ENCODE measurements at places on chromosomes 2 and 18.

- DNase-seq = no peak
Observed at GRCh38 chr18:43805646-43806194, 528.4 kb upstream of the SYT4 start.

- DNase-seq = no peak
Observed at GRCh38 chr18:44885507-44885906, 204.8 kb downstream of the SETBP1 start.

DNA sequence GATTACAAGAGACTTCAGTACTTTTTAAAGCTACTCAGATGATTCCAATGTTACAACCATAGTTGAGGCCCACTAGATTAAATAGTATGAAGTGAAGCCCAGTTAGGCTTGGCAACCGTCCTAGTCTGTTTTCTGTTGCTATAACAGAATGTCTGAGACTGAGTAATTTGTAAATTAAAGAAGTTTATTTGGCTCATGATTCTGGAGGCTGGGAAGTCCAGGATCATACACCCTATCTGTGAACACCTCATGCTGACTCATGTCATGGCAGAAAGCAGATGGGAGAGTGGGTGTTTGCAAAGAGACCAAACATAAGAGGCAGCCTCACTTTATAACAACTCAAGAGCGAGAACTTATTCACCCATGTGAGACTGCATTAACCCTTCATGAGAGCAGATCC lies 63.1 kb downstream of the CCDC150 start:
- no peak for DNase-seq

DNA sequence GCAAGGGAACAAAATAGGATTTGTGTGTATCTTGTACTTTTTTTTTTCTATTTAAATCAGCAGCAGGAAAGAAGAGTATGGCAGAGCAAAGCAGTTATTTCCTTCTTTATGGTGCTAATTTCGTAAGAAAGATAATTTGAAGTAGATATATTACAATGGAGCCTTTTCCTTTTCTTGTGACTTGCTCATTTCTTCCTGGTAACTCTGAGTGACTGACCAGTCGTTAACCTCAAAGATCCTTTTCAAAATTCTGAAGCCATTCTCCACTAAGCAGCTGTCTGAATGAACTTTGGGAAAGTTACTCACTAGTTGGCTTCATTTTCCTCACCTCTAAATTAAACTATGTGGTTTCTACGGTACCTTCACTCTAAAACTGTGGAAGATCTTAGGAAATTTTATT lies 24.6 kb downstream of the AFTPH start:
- DNase-seq = no peak

- no peak for DNase-seq
Observed at GRCh38 chr2:36373149-36373926, 17.8 kb downstream of the CRIM1 start.

DNA sequence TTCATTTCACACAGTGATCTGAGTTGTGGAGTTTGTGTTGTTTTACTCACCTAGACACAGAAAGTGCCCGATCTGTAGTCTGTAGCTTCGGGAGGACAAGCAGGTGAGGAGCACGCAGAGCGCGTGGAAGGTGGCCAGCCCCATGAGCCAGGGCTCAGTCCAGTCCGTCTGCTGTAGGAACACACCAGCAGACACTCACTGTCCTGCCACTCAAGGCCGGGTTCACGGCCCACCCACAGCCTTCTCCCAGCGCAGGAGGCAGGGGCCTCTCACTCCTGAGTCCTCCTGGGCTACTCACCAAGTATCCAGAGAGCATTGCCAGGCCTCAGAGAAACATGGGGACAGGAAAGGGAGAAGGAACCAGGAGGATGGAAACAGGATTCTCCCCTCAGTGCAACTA lies 1.7 kb downstream of the TMEM18 start:
- DNase-seq = no peak

GRCh38 chr18:21363348-21363747 lies 121.3 kb downstream of the GREB1L start:
- no peak for DNase-seq

GRCh38 chr2:134167015-134167414 lies 86.9 kb upstream of the MGAT5 start:
- DNase-seq = no peak

DNA sequence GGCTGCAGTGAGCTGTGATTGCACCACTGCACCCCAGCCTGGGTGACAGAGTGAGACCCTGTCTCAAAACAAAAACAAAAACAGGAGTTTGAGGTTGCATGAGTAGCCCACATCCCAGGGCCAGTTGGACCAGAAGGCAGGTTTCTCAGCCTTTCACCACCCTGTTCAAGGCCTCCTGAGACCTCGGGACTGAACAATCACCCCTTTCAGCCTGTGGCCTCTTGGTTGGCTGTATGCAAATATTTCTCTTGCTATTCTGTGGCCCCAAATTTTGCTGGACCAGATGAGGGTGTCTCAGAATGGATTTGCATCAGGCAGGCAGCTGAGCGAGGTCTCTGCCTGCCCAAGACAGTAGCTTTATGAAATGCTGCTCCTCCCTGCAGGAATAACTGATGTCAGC lies 56.9 kb downstream of the DPYSL5 start:
- DNase-seq = no peak

DNA sequence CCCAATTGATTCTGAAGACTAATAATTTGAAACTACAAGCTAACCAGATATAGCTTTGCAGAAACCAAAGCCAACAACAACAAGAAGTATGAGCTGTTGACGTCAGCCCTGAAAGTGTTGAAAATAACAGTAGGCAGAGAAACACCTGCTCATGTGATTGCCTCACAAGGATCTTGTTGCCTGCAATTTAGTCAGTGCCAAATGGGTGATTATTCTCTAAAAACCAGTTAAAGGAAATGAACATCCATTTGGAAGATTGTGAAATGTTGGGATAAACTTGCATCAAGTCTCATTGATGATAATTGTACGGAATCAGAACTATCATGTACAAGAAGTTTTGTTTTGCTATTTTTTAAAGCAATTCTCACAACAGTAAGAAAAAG lies 2.8 kb downstream of the CYTIP start:
- DNase-seq = no peak

- no peak for DNase-seq
Observed at GRCh38 chr18:34837769-34838272, 127.7 kb downstream of the DTNA start.

DNA sequence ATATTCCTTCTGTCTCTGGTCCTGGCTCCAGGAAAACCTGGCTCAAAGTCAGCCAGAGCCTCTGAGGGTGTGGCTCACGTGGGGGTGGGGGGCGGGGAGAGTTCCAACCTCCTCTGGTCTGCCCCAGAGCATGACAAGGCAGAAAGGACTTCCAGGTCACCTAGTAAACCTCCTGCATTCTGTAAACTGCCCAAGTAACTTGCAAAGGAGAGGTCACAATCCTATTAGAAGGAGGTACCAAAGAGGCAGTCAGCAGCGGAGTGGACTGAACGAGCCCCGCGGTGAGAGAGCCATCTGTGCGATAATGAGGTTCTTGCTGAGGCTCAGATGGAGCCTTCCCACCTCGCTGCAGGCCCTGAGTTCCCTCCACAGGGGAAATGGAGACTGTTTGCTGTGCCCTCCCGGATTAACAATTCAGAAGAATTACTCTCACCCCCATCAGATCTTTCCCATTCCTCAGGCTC lies 58.9 kb upstream of the GATA6 start:
- no peak for DNase-seq

GRCh38 chr2:1739961-1740715 lies 4.2 kb downstream of the PXDN start:
- DNase-seq = no peak

- no peak for DNase-seq
Observed at GRCh38 chr2:119434664-119435063, 3.0 kb downstream of the TMEM37 start.

DNA sequence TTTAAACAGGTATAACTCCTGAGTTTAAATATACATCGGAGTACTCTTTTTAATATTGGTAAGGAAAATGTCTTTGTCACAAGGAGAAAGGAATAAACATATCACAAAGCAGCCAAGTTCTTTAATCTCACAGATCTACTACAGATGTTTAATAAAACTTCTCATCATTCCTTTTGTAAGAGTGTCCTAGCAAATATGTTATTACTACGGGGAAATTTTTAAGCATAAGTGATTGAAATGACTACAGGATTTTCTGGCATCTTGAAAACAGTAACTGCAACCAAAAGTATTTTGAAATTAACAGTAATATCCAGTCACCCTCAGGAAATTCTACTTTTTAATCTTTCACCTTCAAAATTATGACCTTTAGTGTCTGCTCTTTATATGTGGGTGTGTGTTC lies 403.1 kb downstream of the IRS1 start:
- DNase-seq = no peak

DNA sequence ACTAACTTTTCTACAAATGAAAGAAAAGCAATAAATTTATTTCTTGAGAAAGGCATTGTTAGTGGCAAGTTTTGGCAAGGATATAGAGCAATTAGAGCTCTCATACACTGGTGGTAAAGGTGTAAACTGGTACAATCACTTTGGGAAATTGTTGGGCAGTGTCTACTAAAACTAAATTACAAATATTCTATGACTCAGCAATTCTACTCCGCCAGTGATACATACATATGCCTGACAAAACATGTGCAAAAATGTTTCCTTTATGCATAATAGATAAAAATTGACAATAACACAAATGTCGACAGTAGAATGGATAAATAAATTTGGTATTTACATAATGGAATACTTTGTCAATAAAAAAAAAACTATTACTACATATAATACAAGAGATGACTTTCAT lies 96.3 kb upstream of the SATB2 start:
- no peak for DNase-seq

DNA sequence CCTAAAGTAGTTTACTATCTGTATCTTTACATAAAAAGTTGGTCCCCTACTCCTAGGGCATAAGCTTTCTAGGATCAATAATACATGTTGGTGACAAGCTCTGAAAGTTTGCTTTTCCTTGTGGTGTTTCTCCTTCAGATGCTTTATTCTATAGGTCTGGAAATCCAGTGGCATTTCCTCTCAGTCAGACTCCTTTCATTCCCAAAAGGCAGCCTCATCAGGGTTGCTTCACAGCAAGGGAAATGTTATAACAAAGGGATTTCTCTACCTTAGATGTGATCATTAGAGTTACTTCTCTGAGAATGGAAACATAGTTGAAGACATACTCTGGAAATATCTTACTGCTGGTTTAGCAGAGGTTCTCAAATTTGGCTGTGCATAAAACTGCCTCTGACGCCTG lies 1072.4 kb upstream of the ZEB2 start:
- no peak for DNase-seq

- no peak for DNase-seq
Observed at GRCh38 chr2:181273986-181274385, 183.2 kb upstream of the ITGA4 start.

GRCh38 chr18:11470941-11471340 lies 138.5 kb upstream of the SLC35G4 start:
- no peak for DNase-seq

DNA sequence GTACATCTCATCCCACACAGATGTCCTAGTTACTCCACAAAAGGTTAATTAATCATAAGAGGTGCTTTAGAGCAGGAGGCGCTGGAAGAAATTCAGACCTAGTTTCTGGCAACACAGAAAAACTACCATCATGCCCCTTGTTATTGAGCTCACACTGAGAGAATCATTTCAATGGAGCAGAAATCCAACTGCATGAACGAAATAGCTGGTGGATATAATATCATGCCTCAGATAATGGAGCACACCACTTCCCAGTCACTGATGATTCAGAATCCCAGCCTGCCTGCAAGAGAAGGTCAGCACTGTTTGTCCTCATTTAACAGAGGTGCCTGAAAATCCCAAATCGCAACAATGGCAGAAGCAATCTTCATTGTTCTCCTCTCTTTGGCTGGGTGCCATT lies 125.8 kb upstream of the CREB1 start:
- DNase-seq = no peak

GRCh38 chr2:23617167-23617810 lies 232.3 kb downstream of the KLHL29 start:
- no peak for DNase-seq

GRCh38 chr2:201647431-201647830 lies 4.1 kb upstream of the TMEM237 start:
- no peak for DNase-seq

- DNase-seq = no peak
Observed at GRCh38 chr2:38129987-38130386, 54.0 kb upstream of the CYP1B1 start.

GRCh38 chr18:6297875-6298274 lies 116.8 kb downstream of the L3MBTL4 start:
- DNase-seq = no peak

DNA sequence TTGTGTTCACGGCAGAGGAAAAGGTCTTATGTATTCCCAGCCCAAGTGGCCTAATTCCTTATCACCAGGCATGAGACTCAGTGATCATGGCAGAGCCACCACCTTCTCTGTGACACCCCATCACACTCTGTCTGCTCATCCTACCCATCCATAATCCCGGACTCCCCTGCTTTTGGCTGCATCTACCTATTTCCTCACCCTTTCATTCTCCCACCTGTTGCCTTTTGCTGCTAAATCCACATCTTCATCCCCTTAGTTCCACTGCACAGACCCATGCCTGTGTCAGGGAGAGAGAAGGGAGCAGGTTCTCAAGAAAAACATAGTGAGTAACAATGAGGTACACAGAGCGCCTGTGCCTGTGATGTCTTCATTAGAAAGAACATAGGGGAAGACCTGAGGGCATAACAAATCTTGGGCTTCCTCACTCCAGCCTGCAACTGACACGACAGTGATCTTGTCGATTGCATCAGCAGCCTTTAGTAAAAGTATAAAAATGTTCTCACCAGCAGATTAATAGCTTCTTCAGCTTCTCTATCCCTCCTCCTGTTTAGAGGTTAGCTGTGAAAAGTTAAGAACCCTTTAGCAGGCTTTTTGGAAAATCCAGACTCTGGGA lies 246.5 kb upstream of the SPRED2 start:
- DNase-seq = no peak

DNA sequence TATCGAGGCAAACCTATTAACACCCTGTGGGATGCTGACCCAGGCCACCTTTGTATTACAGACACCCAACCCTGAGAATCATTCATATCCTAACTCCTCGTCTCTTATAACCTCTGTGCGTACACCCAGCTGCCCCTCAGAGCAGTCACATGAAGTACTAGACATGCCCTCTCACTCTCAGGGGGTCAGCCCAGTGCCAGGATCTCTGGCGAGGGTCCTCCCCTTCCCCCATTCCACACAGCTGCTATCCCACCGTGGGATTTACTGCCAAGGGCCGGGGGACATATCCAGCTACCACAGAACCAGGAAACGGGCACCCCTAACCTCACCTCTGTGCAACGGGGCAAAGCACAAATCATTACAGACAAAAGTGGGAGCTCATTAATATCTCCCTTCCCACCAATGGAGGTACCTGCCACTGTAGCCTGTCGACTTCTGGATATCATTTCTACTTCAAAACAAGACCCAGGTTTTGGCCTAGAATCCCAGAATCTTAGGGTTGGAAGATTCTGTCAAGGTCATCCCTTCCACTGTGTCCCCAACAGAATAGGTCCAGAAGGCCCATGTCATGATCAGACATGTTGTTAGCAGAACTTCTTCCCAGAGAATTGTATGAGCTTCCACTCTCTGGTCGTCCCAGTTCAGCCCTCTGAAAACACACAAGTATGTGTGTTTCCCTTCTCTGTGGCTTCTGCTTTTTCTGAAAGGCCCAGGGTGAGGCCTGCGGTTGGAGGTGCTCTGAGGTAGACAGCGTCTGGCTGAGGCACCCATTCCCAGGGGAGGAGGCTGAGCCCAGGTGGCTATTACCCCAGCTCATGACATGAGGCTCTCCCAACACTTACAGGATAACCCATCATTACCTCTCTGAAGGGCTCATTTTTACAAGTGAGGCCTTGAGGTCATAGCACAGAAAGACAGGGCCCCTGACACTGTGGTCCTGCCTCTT lies 1.7 kb downstream of the TMBIM1 start:
- DNase-seq = peak; percentile 48
